ELF-1 (cell line): ENCODE measurements at places on chromosomes 12 and 14.

DNA sequence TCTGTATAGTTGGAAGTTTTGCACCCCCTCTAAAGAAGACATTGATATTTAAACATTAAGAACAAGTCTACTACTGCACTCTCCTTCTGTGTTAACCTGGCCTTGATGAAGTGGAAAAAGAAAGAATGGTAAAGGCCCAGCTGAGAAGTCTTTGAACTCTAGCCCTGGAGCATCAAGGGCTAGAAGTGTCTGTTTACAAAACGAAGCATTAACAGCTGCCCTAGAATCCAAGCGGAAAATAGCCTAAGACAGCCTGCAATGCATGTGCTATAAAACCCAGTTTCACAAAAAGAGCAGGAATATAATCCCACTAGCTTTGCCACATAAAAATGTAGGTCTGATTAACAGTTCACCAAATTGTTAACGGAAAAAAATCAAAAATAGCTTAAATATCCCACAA is 60.5 kb downstream of the NUMB start:
- DNase-seq = peak; percentile 14

DNA sequence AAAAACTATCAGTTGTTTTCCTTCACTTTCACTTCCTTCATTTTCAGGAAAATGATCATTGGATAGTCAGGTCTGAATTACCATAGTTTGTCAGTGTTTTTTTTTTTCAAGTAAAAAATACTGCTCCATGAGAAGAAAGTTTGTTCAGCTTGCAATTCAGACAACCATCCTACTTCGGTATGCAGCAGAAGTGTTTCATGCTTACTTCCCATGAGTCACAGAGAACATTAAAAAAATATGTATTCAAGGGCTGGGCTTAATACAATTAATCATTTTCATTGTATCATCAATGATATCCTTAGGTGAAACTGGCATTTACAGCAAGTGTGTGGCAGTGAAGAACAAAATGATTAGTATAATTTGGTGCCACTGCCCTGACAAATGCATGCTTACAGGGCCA is 21.6 kb downstream of the PYM1 start:
- DNase-seq = no peak

- no peak for DNase-seq
Observed at GRCh38 chr12:5034603-5035002, 9.1 kb upstream of the KCNA5 start.

DNA sequence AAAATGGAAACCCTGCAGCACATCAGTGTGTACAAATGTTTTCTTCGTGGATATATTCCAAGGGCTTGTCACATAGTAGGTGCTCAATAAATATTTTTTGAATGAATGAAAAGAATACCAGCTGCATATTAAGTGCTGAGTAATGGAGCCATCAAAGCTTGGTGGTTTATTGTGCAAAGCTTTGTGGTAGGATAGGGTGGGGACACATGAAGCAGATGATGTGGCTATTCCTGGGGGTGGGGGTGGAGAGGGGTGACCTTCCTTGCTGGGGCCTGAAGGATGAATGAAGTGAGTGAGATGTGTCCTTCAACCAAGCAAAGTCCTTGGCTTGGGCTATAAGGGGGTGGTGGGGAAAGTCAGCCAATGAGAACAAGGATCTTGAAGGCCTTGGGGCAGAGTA is 4.3 kb upstream of the KRT81 start:
- no peak for DNase-seq

GRCh38 chr14:85934886-85935254 is 404.9 kb downstream of the FLRT2 start:
- DNase-seq = no peak

- no peak for DNase-seq
Observed at GRCh38 chr12:106511365-106511764, 71.4 kb upstream of the RFX4 start.

- DNase-seq = no peak
Observed at GRCh38 chr12:88691811-88692210, 111.5 kb upstream of the KITLG start.

DNA sequence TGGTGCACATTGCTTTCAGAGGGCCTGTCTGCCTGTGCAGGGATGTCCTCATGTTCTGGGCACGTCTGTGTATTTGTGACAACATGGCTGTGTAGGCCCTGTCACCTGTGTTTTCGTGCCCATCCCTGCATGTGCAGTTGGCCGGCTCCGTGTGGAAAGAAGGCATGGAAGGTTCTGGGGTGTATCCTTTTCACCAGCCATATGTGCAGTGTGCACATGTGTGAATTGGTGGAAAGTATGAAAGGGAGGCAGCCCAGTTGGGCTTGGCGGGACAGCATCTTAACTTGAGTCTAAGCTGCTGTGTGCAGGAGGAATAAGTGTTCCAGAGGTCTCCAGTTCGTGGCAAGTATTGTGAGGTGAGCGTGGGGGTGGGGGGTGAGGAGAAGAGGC is 669 bp downstream of the TSPAN11 start:
- no peak for DNase-seq

DNA sequence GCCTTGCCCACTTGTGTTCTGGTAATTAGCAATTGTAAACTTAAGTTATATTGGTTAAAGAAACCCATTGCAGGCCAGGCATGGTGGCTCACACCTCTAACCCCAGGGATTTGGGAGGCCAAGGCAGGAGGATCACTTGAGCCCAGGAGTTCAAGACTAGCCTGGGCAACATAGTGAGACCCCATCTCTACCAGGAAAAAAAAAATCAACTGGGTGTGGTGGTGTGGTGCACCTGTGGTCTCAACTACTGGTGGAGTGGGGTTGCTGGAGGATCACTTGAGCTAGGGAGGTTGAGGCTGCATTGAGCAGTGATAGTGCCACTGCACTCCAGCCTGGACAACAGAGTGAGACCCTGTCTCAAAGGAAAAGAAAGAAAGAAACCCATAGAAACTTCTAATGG is 13.7 kb downstream of the YY1 start:
- DNase-seq = no peak

- DNase-seq = no peak
Observed at GRCh38 chr14:105690671-105691070, 164.3 kb downstream of the TMEM121 start.

DNA sequence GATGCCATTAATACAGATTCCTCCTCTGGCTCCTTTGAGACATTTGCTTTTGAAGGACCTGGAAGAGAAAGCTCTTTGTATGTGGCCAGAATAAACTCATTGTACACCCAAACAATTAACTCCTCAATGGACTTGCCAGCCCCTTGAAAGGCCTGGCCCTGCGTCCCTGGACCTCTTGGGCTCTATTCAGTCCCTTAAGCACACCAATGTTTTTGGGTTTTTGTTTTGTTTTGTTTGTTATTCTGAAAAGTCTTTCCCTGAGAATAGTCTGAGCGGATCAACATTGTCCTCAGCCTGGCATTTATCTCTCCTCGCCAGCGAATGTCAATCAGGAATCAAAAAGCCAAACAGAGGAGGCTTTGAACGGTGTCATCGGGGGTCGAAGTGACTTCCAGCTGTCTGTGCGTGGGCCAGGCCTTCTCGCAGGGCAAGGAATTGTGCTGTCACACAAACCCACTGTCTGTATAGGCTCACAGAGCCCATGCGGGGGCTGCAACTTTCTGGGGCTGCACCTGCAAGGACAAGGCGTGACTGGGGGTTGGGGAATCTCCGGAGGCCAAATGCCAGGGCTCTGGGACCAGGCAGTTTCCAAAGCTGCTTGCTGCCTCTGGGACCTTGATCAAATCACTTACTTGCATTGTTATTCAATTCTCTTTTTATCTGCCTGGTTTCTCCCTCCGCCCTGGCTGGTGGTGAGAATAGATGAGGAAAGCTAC is 108.3 kb downstream of the SMOC1 start:
- peak; percentile 57 for DNase-seq

- DNase-seq = no peak
Observed at GRCh38 chr12:21884936-21885335, 56.3 kb downstream of the ABCC9 start.

DNA sequence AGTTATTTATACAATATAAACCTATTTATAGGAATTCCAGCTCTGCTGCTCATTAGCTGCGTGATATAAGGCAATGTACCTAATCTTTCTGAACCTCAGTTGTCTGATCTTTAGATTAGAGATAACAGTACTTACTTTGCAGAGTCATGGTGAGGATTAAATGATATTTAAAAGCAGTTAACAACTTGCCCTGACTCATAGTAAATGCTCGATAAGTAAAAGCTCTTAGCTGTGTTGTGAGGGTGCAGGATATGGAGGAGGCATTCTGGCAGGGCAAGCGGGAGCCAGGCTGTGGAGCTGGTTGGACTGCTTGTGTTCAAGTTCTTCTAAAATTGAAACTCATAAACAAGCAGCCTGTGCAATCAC is 140.0 kb upstream of the PRICKLE1 start:
- DNase-seq = no peak

- no peak for DNase-seq
Observed at GRCh38 chr12:62859321-62859737, 75.6 kb downstream of the PPM1H start.

- no peak for DNase-seq
Observed at GRCh38 chr12:8099235-8099634, 17.2 kb downstream of the NECAP1 start.
